Diencephalon (tissue), 1 donor: ENCODE measurements at places on chromosomes 2 and 18. TPM values are rescaled to one million over a fixed set of nuclear protein-coding genes. Genes with fewer than 3 reads are reported as not detected.

Gene KCNF1
- 19.6 TPM for total RNA-seq

Gene MTA3
- 46.4 TPM for total RNA-seq

Gene UGT1A10
- total RNA-seq, result not detected

Gene MAPK4
- total RNA-seq, result 33.2 TPM

Gene L3MBTL4
- 19.8 TPM for total RNA-seq
